ENCODE measurements at places on chromosomes 6 and 20. TPM values are rescaled to one million over a fixed set of nuclear protein-coding genes. Genes with fewer than 3 reads are reported as not detected.

DNA sequence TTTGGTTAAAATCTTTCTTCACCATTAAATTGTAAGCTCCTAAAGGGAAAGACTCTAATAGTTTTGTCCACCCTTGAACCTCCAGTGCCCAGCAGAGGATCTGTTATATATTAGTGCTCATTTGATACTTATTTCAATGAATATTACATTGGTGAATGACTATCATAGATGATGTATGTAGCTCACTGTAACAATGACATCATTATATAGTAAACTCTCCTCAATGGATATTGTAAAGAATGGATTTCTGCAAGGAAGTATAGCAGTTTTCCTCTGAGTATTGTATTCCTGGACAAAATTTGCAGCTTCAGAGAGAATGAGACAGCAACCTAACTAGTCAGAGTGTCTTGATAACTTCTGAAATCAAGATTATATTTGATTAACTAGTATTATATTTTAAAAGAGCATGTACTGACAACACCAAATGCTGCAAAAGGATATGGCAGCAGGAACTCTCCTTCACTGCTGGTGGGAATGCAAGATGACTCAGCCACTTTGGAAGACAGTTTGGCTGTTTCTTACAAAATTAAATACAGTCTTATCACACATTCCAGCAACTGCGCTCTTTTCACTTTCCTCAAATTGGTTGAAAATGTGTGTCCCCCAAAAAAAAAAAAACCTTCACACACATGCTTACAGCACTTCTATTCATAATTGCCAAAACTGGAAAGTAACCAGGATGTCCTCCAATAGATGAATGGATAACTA is 189.8 kb upstream of the OPRM1 start:
- no peak for DNase-seq

DNA sequence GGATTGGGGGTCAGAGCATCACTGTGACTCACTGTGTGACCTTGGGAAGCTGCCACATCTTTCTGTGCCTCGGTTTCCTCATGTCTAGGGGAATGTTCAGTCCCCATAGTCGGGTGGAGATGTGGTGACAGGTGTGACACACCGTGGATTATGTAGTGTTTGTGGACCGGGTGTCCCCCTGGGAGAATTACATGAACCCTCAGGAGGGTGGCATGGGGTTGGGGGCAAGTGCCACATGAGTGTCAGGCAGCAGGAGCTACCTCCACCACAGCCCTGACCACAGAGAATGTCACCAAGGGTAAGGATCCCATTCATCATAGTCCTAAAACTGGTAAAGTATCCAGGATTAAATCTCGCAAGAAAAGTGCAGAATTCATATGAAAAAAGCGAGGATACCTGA is 23.2 kb downstream of the SUN5 start:
- no peak for DNase-seq

- no peak for DNase-seq
These were observed 3.2 kb downstream of the GPR63 start for GRCh38 chr6:96834070-96834469.

The DLK2 gene
- total RNA-seq: 0.33 TPM

DNA sequence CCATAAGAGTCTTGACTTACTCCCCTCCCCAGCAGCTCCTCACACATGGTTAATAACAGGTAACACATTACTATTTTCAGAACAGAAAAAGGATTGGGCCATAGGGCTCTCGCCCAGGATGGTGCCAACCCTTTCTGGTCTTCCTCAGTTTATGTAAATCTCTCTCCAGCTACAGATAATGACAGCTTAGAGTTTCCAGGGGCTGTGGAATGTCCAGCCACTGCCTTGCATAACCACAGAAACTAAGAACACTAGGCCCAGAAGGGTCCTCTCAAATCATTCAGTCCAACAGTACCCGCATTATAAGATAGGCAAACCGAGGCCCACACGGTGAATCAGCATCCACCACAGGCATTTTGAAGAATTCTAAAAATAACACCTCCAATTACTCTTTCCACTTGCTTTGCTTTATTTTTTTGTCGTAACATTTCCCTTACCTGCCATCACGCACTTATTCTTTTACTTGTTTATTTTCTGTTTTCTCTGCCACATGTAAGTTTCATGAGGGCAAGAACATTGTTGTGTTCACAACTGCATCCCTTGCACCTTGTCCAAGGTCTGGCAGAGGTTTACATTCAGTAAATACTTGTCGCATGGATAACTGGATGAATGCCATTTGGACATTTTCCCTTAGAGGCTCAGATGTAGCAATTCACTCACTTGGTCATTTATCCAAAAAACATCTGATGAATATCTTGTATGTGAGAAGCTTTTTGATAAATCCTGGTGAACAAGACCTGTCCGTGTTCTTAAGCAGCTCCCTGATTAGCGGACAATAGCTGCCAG is 6.4 kb upstream of the SDC4 start:
- DNase-seq: no peak

DNA sequence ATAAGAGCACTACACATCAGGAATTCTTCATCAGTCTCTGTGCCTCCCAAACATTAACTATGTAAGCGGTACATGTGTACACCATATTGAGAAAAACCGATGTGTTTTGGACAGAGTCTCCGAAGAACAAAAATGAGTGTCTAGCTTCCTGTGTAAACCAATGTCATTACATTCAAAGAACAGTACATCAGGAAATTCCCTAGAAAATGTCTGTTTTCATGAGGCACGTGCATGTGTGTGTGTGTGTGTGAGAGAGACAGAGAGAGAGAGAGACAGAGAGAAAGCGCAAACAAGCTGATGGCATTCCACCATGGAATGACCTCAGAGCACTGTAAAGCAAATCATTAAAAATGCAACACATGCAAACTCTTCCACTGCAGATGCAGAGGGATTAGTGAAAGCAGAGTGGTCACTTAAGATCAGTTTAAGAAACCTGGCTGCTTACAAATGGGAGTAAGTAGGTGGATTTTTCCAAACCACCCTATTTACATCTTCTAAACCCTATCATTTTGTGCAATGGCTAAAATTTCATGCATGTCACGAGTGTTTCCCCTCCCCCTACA is 133.9 kb downstream of the HIVEP2 start:
- DNase-seq: no peak

DNA sequence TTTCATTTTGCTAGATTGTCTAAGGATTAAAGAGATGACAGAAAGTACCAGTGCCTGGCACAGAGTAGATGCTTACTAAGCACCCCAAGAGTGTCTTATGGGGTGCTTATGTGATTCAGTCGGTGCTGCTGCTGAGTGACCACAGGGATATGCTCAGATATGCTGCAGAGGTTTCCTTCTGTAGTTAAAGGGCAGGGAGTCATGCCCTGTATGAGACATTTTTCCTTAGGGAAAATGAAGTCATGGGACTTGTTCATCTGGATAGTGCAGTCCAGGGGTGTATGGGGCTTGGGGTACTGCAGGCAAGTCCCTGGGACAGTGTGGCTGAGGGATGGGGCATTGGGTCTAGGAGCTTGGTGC is 25.1 kb downstream of the TOX2 start:
- DNase-seq: no peak

All from hepatocyte (in vitro differentiated cells).